ENCODE measurements at places on chromosomes 7 and 10. TPM values are rescaled to one million over a fixed set of nuclear protein-coding genes. Genes with fewer than 3 reads are reported as not detected.

DNA sequence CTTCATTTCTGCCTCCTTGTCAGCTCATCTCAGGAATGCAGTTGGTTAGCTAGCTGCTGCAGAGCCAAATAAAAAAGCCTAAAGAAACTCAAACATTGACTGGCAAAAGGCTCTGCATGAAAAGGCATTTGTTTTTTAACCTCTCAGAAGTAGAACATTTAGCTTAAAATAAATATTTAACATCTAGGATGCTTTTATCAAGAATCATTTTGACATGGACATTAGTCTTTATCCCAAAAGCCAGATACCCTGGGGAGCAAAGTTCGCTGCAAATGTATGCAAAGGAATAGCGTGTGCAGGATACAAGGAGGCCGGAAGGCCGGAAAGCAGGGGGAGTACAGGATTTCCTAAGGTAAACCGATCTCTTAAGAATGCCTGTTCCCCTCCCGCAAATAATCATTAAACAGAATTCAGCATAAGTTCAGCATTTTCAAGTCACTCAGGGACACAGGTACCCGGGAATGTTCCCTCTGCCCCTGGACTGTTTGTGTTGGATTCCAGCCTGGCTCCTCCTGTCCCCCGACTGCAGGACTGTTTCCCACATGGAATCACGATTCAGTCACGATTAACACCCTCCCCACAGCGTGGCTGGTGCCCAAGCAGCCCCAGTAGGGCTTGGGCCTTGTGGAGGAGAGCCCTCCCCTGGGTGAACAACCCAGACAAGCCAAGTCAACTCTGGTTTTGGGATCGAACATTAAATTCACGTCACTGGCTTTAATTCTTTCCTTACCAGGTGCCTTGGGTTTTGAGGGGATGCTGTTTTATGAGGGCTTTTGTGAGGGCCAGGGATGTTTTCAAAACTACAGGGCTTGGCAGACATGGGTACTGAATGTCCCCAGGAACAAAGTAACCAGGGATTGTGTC is 97.8 kb downstream of the HIPK2 start:
- H3K27me3 ChIP-seq, result no peaks in the 10 kb centered on the region
- H3K36me3 ChIP-seq, result no peaks in the 10 kb centered on the region
- peak overlapping the region; percentile 81 for H3K27ac ChIP-seq
- H3K4me3 ChIP-seq, result no peak overlapping the region

The KDM7A gene
- 16.7 TPM for total RNA-seq

GRCh38 chr7:25906003-25906402 is 246.0 kb upstream of the NFE2L3 start:
- H3K4me1 ChIP-seq, result no peaks in the 10 kb centered on the region
- no peak overlapping the region for H3K27ac ChIP-seq
- H3K27me3 ChIP-seq, result peaks cover 5% of the 10 kb centered on the region
- H3K4me3 ChIP-seq, result no peak overlapping the region
- DNase-seq, result no peak
- H3K36me3 ChIP-seq, result no peaks in the 10 kb centered on the region

GRCh38 chr10:1372212-1372611 is 316.0 kb downstream of the WDR37 start:
- H3K27me3 ChIP-seq, result peaks cover 10% of the 10 kb centered on the region
- no peak overlapping the region for H3K4me3 ChIP-seq
- H3K36me3 ChIP-seq, result no peaks in the 10 kb centered on the region
- no peak for DNase-seq
- no peak overlapping the region for H3K27ac ChIP-seq

The SH2B2 gene
- 13.2 TPM for total RNA-seq

- peaks cover 3% of the 10 kb centered on the region for H3K4me1 ChIP-seq
- H3K36me3 ChIP-seq, result no peaks in the 10 kb centered on the region
- no peak overlapping the region for H3K27ac ChIP-seq
- no peak for DNase-seq
- peaks cover 11% of the 10 kb centered on the region for H3K27me3 ChIP-seq
These were observed 132.6 kb downstream of the WDR11 start for GRCh38 chr10:120983721-120984120.

The EEF1AKMT2 gene
- total RNA-seq, result 15.7 TPM

DNA sequence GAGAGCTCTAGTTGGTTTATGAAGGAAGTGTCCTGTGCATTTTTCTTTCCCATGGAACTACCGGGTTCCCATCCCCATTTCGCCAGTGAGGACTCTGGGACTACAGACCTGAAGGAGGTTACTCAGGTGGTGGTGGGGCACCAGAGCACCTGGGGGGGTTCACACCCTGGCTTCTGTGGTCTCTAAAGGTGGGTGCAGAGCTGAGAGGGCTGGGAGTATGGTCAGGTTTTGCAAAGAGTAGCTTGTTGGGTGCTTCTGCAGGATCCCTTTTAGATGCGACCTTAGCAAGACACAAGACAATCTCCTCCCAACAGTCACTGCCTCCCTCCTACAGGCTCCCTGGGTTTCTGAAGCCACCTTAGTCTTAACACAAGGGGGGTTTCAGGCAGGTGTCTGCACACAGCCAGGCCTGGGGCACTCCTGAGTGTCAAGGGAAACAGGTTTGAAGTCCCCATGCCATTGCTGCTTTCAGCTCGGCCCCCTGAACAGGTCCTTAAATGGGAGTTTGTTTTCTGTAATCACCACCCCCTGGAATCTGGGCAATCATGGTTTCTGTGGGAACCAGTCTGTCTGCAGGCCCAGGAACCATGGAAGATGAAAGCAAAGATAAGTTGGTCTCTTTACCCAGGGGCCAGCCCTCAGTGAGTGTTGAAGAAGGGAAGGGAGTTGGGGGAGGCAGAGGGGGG is 9.9 kb upstream of the CXCL12 start:
- DNase-seq, result peak; percentile 27
- no peaks in the 10 kb centered on the region for H3K27me3 ChIP-seq
- no peaks in the 10 kb centered on the region for H3K4me1 ChIP-seq
- H3K36me3 ChIP-seq, result no peaks in the 10 kb centered on the region
- H3K27ac ChIP-seq, result no peak overlapping the region
- H3K4me3 ChIP-seq, result no peak overlapping the region

The INMT gene
- total RNA-seq, result 501 TPM

- no peaks in the 10 kb centered on the region for H3K4me1 ChIP-seq
- no peak overlapping the region for H3K27ac ChIP-seq
- H3K4me3 ChIP-seq, result no peak overlapping the region
- H3K36me3 ChIP-seq, result no peaks in the 10 kb centered on the region
- no peaks in the 10 kb centered on the region for H3K27me3 ChIP-seq
- DNase-seq, result no peak
These were observed 207.8 kb downstream of the WDR37 start for GRCh38 chr10:1264001-1264400.

The ZWINT gene
- 3.2 TPM for total RNA-seq

The CALML5 gene
- total RNA-seq, result not detected

DNA sequence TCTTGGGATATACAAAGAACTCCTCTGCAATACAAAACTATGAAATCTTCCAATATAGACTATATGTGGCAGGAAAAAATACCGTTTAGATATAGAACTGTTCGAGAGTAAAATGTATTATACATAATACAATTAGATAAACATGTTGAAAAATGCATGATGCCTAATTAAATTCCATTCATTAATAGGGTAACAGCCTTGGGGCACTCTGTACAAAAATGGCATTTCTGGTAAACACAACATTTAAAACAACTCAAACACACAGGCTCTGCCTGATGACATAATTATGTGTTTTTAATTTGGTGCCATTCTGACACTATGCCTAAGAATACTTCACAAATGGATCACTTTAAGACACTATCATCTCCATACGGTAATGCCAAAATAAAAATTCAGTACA is 180.9 kb downstream of the FAM107B start:
- no peaks in the 10 kb centered on the region for H3K27me3 ChIP-seq
- H3K4me1 ChIP-seq, result peaks cover 3% of the 10 kb centered on the region
- no peak overlapping the region for H3K4me3 ChIP-seq
- DNase-seq, result no peak
- no peak overlapping the region for H3K27ac ChIP-seq

GRCh38 chr7:92436612-92437445 is 10.5 kb upstream of the GATAD1 start:
- H3K4me3 ChIP-seq, result no peak overlapping the region
- no peak overlapping the region for H3K27ac ChIP-seq
- no peaks in the 10 kb centered on the region for H3K27me3 ChIP-seq

GRCh38 chr10:58577437-58577777 is 64.7 kb downstream of the BICC1 start:
- H3K4me3 ChIP-seq, result no peak overlapping the region
- H3K27ac ChIP-seq, result no peak overlapping the region
- no peak for DNase-seq
- no peaks in the 10 kb centered on the region for H3K36me3 ChIP-seq

- H3K4me1 ChIP-seq, result no peaks in the 10 kb centered on the region
- H3K36me3 ChIP-seq, result no peaks in the 10 kb centered on the region
- H3K27ac ChIP-seq, result no peak overlapping the region
These were observed 11.5 kb upstream of the SLC29A3 start for GRCh38 chr10:71307469-71308085.

Measured in upper lobe of right lung (tissue), 1 donor.